Mucosa of descending colon (tissue), 3 donors: ENCODE measurements at places on chromosomes 4 and X. TPM values are rescaled to one million over a fixed set of nuclear protein-coding genes. Genes with fewer than 3 reads are reported as not detected.

The SLC39A8 gene
- total RNA-seq = 83.5 TPM

The STPG2 gene
- total RNA-seq = 0.41 TPM

DNA sequence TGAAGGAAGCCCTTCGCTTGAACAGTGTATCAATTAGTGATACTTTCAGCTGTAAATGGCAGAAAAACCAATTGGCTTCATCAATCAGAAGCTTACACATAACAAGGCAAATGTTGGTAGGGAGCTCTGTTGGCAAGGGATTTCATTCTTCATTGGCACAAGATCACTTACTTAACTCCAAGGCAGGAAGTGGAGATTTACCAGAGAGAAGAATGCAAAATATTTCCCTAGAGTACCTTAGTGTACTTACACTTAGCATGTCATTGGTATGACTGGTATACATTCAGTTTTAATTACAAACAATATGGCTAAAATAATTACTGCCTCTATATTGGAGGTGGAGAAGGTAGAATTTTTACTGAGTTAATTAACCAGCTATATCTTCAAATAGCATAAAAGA lies 545.0 kb downstream of the GABRG1 start:
- no peak for DNase-seq

DNA sequence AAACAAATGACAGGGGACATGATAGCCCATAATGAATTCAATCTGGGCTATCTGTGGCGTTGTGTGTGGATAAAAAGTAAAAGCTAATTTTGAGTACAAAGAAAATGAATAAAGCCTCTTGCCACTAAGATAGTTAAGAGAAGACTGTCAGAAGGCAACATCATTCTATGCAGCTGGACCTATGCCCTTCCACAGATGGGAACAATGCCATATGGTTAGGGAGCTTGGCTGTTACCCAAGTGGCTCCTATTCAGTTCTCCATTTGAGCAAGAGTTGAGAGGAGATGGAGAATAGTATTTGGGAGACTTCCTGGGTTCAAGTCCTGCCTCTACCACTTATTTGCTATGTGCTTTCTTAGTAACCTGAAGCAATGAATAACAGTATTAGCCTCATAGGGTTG lies 107.7 kb downstream of the ANXA3 start:
- no peak for DNase-seq

GRCh38 chr4:55269995-55270394 lies 76.0 kb upstream of the SRD5A3 start:
- DNase-seq = no peak
